ENCODE measurements at places on chromosomes 7 and 10.

- no peak for DNase-seq
Observed at GRCh38 chr7:30865821-30866220, 45.8 kb upstream of the AQP1 start.

DNA sequence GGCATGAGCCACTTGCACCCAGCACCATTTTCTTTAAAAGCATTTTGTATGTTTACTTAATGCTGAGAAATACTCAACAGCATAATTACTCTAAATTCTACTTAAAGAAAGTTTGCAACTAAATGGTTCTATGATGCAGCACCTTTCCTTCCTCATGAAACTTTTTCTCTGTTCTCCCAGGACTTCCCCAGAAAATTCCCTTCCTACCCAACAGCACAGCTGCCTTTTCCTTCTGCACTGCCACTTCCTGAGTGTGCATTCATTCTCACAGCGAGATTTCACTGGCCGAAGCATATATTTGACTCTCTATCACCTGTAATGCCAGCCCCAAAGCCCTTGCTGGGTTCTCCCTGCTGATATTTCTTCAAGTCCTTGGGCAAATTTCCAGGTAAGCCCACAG, 41.5 kb upstream of the DGKI start:
- no peak for DNase-seq

DNA sequence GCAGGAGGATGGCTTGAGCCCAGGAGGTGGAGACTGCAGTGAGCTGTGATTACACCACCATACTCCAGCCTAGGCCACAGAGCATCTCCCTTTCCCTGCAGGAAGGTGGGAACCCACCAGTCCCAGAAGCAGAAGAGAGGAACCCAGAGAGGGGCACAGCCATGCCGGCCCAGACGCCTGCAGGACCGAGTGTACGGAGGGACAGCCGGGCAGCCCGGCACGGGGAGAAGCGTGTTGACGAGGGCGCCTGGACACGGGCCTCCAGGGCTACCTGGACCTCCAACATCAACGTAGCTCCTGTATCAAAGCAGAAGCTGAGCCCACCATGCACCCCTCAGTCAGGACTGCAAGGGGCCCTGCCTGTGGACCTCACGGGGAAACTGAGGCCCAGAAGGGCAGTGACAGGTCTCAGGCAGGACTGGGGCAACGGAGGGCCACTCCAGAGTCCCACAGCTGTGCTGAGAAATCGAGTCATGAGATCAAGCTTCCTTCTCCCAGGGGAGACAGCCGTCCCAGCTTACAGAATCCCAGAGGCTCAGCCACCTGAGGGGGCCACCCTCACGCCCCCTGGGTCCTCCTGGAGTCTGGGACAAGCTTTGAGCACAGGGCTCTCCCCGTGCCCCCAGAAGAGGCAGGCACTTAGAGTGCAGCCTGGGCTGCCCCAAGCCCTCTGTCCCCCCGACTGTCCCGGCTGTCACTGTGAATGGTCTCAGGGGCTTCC, 43.1 kb downstream of the TNRC18 start:
- DNase-seq = no peak

DNA sequence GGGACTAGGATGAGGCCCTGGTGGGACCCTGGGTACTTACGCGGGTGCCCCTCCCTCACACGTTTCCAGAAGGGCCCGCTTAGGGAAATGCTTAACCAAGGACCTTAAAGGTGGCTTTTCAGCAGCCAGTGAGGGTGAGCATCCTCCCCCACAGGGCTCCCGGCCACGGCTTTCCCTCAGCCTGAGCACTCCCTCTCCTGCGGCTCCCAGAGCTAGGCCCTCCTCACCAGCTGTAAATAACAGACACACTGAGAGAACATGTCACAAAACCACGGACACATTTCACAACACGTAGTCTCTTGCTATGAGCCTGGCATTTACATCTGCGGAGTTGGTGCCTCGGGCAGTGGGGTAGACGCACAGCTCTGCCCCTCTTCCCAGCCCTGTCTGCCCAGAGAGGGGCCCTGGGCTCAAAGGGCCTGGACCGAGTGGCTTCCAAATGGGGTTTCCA, 25.2 kb downstream of the GRID1 start:
- no peak for DNase-seq

DNA sequence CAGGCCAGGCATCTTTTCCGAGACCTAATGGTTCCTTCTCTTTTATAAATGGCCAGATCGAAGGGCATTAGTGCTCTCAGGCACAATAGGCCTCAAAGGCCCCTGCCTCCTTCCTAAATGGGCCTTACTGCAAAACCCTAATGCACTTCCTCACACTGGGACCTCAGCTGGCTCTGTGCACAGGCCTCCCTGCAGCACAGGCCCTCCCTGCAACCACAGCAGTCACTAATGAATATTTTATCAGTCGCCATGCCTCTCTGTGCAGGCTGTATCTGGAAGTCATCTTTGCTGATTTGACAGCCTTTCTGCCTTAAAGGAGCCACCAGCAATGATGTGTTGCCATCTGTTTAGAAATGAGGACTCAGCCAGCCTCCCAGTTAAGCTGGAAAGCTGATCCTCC, 54.9 kb upstream of the SDK1 start:
- no peak for DNase-seq

- no peak for DNase-seq
Observed at GRCh38 chr7:52311886-52312285, 723.5 kb upstream of the POM121L12 start.

DNA sequence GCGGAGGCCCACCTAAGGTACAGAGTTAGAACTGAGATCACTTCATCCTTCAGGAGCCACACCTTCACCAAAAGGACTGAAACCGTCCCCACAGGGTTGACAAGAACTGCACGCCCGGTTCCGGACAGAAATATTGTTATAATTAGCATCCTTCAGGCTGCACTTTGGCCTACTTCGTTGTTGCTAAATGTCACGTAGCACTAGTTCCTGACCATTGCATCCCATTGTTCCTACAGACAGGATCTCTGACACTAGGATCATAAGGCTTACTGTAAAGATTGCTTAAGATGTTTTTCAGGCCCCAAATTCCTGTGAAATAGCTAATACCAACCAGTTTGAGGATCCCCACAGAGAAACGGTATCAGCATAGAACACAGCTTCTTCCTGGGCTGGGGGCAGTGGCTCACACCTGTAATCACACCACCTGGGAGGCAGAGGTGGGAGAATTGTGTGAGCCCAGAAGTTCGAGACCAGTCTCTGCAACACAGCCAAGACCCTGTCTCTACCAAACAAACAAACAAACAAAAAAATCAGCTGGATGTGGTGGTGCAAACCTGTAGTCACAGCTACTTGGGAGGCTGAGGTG, 18.3 kb upstream of the EIF4H start:
- DNase-seq = no peak

GRCh38 chr7:77199013-77199966, at the start of gene FGL2:
Gene FGL2 (minus strand): TSS chr7:77199819. CDS start chr7:77199793, 26 bp downstream.
- no peak for DNase-seq

DNA sequence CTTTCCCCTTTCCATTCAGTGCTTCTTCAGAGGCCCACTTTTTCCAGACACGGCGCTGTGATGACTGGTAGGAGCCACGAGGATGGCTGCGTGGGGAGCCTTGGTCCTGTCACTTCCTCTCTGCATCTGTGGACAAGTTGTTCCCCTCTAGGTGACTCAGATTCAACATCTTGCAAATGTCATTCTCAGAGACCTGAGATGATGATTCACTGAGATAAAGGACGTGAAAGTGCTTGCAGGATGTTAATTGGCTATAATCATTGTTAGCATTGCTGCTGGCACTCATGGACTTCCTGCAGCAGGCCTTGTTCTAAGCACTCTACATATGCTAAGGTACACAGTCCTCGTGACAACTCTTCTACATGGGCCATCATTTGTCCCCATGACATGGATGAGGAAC, 489.8 kb upstream of the ZMIZ1 start:
- DNase-seq = no peak

GRCh38 chr7:7323921-7324320, 141.6 kb downstream of the C1GALT1 start:
- DNase-seq = no peak

DNA sequence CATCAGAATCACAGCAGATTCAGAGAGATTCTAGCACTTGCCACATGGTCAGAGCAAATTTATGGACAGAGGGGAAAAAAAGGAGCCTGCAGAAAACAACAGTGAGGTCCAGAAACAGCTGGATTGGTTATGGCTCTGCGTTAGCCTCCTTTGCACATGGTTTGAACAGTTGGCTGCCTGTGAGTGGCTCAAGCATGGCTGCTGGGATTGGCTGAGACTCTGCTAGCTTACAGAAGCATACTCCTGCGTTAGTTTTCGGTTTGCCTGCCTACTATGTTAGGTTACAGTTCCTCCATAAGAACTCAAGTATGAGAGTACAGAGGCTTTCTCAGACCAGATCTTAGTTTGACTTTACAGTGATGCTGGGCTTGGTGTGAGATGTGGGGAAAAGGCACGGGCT, 80.7 kb upstream of the WDR11 start:
- DNase-seq = no peak

DNA sequence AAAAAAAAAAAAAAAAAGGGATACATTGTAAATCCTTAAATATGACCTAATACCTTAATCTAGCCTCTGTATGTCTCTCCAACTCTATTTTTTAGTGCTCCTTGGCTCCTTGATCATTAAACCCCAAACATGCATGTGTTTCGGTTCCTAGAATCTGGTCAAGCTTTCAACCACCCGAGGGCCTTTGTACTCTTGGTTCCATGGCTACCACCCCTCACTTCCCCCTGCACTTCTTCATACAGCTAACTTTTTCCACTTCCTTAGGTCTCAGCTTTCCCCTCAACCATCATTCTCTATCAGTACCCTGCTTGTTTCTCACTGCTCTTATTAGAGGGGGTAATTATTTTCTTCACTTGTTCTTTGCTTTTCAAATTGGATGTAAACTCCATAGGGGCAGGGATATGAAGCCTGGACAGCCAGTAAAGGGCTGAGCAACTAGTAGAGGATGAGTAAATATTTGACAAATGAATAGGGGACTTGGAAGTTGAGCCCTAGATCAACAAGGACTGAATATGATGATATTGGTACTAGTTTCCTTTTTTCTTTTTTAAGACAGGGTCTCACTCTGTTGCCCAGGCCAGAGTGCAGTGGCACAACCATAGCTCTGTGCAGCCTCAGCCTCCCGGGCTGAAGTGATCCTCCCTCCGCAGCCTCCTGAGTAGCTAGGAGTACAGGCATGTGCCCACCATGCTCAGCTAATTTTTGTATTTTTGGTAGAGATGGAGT, 4.3 kb upstream of the GDI2 start:
- DNase-seq = no peak

- DNase-seq = no peak
Observed at GRCh38 chr10:5449227-5449626, 36.9 kb downstream of the NET1 start.

- no peak for DNase-seq
Observed at GRCh38 chr10:81082621-81083376, 545.1 kb downstream of the SH2D4B start.

DNA sequence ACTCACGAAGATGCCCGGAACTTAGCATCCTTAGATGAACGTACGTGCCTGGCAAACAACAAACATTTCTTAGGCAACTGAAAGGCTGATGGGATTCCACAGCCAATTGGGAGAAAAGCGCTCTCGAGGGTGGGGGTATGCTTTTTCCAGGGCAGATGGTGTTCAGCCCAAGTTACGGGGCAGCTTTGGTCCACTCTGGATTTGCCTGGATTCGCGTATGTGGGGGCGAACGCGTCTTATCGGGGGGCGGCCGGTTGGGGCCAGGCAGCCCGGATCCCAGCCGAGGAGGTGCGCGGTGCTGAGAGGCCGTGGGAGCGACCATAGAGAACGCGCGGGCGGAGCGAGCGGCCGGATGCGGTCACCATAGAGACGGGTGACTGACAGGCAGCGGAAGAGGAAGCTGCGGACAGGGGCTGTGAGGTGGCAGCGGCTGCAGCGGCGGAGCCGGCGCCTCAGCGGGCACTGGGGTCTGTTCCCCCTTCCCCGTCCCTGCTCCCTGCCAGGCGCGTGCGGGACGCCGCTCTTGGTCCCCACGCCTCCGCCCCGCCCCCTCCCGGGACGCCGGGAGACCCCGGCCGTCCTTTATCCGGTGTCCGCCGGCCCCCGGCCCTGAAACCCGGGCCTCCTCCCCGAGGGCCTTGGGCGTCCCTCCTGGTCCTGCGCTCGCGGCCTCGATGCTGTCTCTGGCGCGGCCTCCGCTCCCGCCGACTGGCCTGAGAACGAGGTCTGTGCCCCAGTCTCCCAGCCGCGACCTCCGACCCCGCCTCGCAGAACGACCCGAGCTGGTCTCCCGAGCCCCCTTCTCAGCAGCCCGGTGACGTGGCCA, at the start of gene CHPF2:
CHPF2 (plus strand) TSS at position 393 of the 826 bp plus-strand sequence. CDS start 1,529 bp downstream, outside the sequence.
- peak; percentile 71 for DNase-seq

GRCh38 chr7:130901209-130901783, 167.3 kb upstream of the KLF14 start:
- DNase-seq = no peak

DNA sequence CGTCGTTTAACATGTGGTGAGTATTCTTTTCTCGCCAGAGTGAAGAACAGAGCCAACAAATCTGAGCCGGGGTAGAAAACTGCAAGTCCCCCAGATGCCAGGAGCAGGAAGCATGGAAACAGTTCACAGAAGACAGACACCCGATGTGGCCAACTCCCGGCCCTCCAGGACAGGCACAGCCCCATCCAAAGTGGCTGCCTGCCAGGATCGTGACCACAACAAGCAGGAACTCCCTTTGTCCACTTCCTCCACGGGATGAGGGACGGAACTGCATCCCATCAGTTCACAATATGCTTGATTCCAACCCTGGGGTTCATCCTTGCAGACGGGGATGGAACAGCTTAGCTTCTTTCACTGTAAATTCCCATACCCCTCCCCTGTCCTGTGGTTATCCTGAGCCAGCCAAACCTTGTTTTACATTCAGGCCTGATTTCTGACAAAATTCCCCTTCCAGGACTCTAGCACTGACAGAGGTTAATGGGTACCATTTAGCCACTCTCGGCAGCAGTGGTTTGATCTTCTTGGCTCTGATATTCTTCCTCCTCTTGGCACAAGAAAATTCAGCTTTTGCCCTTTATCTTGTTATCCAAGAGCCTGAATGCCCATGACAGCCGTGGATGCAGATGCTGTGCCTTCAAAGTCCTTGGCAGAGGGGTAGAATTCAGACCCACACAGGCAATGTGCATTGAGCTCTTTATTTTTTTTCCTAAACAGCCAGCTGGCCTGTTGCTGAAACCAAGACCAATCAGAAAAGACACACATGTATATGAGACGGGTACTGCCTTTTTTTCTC, 105.5 kb upstream of the FAM204A start:
- DNase-seq = no peak

DNA sequence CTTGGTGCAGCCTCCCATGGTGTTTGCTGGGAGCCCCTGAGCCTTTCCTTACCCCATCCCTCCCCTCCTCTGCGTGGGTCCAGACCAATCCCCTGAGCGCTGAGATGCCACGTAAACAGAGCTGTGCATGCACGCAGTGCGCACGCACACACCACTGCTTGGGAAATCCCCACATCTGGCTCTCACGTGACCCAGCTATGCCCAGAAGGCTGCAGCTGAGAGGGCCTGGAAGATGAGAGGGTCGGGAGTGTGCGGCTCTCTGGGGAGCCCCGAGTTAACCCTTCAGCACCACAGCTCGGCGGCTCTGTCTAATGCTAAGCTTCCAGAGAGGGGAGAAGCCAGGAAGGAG, 177.2 kb downstream of the SH3PXD2A start:
- DNase-seq = no peak

GRCh38 chr10:86646532-86646931, 7.8 kb upstream of the OPN4 start:
- DNase-seq = no peak

GRCh38 chr10:11205030-11205772, 187.5 kb downstream of the CELF2 start:
- no peak for DNase-seq

Measured in NCI-H2081 treated with DMSO at 0.1 percent for 48 hours (cell line).